SIG-M5 (cell line): ENCODE measurements at places on chromosomes 7 and 10.

DNA sequence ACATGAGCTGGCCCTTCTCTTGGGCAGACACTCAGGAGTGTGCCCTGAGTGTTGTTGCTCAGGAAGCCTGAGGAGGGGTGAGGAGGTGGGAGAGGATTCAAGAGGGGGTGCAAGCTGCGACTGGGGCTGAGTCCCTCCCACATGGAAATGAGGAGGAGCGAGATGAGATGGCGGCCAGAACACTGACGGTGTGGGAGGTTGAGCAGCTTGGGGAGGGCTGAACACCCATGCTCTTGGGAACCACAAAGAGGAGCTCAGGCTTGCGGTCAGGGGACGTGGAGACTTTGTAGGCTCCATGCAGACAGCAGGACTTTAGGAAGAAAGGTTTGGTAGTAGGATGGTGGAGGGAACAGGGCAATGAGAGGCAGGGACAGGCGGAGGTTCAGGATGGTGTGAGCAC is 163.2 kb upstream of the SHH start:
- no peak for DNase-seq

- DNase-seq = no peak
Observed at GRCh38 chr10:121947343-121948330, 19.8 kb upstream of the ATE1 start.

DNA sequence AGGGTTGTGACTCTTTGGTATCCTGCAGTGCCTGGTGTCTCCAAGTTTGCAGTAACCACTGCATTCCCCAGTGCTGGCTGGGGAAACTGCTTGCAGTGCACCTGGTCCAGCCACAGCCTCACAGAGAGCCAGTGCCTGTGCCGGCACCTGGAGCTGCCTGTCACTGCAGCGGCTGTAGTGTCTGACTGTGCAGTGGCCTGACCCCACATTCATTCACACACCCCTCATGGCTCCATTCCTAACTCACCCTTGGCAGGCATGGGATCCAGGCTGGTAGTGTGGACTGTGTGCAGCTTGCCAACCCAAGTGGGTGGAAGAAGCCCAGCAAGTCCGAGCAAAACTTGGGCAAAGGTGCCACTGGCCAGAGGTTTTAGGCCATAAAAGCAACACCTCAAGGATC is 3.7 kb upstream of the CYP3A43 start:
- no peak for DNase-seq

GRCh38 chr10:113431398-113432160 is 121.3 kb upstream of the HABP2 start:
- no peak for DNase-seq

- no peak for DNase-seq
Observed at GRCh38 chr10:118725886-118726500, 28.8 kb downstream of the CACUL1 start.

DNA sequence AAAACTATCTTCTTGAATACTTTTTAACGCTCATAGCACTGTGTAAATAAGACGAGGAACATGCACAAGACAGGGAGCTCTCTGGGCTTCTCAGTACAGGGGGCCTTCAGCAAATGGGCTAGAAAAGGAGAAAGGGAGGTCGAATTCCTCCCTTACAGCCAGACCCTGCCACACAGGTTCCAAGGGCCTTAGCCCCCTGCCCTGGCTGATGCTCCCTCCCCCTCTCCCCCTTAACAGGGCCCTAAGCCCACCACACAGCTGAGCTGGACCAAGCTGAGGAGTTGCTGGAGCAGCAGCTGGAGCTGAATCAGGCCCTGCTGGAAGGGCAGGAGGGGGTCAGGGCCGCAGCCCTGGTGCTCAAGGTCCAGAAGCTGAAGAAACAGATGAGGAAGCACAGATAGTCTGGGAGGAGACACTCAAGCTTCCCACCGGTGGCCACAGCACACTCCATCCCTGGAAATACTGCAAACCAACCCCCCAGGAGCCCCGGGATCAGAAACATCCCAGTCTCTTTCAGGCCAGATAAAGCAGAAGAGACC is 153.9 kb downstream of the SNX13 start:
- DNase-seq = no peak

- DNase-seq = no peak
Observed at GRCh38 chr10:45308707-45309106, 6.7 kb downstream of the OR13A1 start.

DNA sequence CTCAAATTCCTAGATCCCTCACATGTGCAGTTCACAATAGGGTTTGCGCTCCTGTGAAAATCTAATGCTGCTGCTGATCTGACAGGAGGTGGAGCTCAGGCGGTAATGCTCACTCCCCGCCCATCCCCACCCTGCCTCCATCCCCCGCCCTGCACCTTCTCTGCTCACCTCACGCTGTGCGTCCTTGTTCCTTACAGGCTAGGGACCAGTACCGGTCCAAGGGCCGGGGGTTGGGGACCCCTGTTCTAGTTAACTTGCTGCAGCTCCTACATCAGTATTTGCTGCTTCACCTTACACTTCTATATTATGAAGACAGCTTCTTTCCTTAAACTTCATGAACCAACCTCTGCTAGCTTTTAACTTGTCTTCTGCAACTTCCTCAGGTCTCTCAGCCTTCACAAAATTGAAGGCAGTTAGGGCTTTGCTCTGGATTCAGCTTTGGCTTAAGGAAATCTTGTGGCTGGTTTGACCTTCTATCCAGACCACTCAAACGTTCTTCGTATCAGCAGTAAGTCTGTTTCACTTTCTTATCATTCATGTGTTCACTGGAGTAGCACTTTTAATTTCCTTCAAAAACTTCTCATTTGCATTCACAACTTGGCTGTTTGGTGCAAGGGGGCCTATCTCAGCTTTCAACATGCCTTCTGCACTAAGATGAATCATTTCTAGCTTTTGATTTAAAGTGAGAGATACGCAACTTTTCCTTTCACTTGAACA is 1.7 kb upstream of the TNKS2 start:
- no peak for DNase-seq

DNA sequence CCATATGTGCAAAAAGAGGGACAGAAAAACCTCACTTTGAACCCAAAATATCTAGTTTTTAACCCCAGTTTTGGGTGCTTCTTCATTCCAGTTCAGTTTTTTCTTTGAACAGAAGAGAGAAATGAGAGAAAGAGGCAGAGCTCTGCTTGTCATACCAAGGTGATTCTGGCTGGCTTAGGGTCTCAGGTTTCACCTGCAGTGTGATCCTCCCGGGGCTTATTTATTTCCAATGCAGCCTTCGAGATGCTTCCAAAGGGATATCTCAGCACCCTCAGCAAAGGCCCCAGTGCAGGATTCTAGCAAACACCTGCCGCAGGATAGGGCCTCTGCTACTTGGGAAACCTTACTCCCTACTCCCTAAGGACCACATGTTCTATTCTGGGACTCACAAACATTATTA is 131.3 kb downstream of the WDR11 start:
- no peak for DNase-seq

GRCh38 chr10:101843032-101844021 is at the start of gene KCNIP2:
Gene KCNIP2, minus strand, starts transcription at chr10:101843800. Its CDS starts 232 bp downstream, at chr10:101843568.
- DNase-seq = no peak

- no peak for DNase-seq
Observed at GRCh38 chr7:10662982-10663884, 310.4 kb upstream of the PHF14 start.

- no peak for DNase-seq
Observed at GRCh38 chr10:110036640-110037039, 28.9 kb downstream of the ADD3 start.

DNA sequence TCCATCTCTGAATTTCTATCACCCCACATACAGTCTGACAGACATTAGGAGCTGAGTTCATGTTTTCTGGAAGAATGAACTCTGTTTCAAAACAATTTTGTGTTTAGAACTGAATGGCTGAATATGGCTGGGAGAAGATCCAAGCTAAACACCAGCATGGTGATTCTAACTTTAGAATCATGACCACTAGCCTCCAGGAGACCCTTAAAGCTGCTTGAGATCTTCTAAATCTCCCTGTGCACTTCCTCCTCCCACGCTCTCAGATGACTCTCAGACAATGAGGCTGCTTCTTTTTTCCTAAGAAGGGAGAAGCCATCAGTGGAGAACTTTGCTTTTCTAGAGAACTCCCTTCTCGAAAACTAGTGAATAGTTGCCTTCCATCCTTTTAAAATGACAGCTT is 711.2 kb downstream of the GRID1 start:
- DNase-seq = no peak

GRCh38 chr7:152145853-152146466 is 120.5 kb downstream of the GALNT11 start:
- no peak for DNase-seq

DNA sequence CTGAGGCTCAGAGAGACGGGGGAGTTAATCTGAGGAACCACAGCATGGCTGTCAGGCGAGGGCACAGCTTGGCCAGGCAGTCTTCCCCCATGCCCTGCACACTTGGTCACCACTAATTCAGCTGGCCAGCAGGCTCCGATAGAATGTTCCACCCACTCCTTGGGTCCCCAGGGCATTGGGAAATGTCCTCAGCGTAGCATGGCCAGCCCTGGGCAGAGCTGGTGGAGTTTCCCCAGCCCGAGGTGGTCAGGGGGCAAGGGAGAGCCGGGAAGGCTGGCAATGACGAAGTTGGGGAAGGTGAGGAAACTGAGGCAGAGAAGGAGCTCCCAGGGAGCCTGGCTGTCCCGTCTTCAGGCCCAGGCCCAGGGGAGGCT is 12.1 kb upstream of the GRIFIN start:
- no peak for DNase-seq

- DNase-seq = no peak
Observed at GRCh38 chr10:43352951-43353350, 18.5 kb upstream of the FXYD4 start.

- no peak for DNase-seq
Observed at GRCh38 chr7:13032084-13032483, 344.7 kb downstream of the ARL4A start.

DNA sequence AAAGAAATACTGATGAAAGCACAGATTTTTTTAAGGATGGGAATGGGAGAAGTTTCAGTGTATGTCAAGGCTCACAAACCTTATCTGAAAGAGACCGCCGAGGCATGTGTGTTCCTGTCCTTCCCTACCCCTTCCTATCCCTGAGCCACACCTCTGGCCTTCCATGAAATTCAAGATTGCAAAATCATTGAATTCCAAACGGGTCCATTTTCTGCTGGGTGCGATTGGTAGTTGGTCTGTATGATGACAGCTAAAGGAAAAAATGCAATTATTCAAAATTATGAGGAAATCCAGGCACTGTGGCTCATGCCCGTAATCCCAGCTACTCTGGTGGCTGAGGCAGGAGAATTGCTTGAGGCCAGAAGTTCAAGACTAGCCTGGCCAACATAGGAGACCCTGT is 170.1 kb downstream of the ARHGAP12 start:
- DNase-seq = no peak

DNA sequence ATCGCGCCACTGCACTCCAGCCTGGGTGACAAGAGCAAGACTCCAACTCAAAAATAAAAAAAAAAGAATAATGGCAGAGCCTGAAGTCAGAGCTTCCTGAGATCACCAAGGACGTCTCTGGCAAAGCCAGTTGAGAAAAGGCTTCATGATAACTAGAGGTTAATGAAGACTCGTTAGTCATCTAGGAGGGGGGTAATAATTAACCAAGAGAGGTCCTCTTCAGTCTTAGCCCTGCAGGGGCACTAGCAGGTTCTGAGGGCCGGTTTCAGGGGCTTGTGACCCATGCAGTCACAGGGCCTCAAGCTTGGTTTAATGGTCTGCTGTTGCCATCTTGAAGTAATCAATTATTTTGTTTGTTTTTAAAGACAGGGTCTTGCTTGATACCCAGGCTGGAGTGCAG is 28.6 kb upstream of the PROSER2 start:
- no peak for DNase-seq

- DNase-seq = no peak
Observed at GRCh38 chr7:123355576-123356190, 155.9 kb upstream of the SLC13A1 start.

DNA sequence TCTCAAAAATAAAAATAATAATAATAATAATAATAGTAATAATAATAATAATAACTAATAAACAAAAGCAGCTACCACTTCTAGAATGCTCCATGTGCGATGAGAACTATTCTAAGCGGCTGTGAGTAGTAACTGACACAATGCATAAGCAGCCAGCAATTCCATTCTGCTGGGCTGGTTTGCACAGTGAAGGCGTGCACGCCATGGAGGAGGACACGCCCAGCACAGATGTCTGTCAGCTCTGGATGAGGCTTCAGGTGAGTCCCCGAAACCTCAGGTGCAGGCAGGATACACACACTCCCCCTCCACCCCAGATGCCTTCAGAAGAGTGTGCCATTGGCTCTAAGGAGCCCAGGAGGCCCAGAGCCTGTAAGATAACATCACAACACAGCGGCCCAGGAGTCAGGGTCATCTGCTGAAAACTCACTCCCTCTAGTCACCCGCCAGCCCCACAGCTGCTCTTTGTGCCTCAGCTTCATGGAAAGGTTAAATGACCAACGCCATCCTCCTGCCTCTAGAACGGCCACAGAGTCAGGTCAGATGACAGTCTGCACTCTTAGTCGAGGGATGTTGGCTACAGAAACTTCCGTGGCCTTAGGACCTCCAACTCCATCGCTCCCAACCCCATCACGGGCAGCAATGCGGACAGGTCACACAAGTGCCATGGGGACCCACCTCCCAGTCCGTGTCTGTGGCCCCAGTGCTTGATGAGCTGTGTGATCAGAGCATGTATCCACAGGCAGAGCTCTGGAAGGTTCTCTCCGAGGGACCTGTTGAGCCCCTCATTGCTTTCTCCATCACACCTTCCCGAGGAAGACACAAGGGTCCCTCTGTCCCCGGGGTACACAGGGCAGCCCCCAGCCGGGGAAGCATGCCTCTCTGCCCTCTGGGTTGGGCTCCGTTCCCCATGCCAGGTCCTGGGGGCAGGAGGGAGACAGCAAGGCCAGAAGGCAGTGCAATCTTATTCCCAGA is 103.9 kb downstream of the CTBP2 start:
- no peak for DNase-seq

DNA sequence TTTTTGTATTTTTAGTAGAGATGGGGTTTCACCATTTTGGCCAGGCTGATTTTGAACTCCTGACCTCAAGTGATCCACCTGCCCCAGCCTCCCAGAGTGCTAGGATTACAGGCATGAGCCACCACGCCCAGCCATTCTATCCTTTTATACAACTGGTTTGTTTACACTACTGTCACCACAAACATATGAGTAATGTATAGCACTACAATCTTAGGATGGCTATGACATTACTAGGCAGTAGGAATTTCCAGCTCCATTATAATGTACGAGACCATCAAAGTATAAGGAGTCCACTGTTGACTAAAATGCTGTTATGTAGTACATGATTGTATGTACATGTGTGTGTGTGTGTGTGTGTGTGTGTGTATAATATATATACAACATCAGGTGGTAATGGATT is 1126.1 kb upstream of the LRRN3 start:
- DNase-seq = no peak

GRCh38 chr7:147968046-147968610 is 622.4 kb upstream of the C7orf33 start:
- no peak for DNase-seq
